ENCODE measurements at places on chromosomes 16 and 17.

GRCh38 chr17:58165981-58166380, 801 bp upstream of the OR4D2 start:
- H3K27ac ChIP-seq: no peak overlapping the region
- DNase-seq: no peak
- no peaks in the 10 kb centered on the region for H3K27me3 ChIP-seq
- H3K4me3 ChIP-seq: no peak overlapping the region
- no peaks in the 10 kb centered on the region for H3K4me1 ChIP-seq

DNA sequence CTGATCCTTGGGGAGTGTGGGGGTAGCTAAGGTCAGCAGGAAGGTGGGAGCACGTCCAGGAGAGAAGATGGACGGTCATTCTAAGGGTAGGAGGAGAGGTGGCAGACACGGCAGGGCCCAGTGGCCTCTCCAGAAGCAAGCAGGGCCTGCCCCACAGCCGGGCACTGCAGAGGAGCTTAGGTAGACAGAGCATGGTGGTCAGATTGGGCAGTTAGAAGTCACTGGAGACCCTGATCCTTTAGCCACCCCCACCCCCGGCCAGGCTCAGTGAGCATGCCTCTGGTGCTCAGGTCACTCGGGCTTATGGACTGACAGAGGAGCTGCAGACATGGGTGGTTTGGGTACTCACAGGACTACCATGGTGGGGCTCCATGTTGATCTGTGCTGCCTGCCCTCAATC, 26.3 kb downstream of the NLRP1 start:
- peaks cover 4% of the 10 kb centered on the region for H3K4me1 ChIP-seq
- no peaks in the 10 kb centered on the region for H3K27me3 ChIP-seq
- H3K36me3 ChIP-seq: peaks cover 30% of the 10 kb centered on the region
- no peak for DNase-seq
- no peak overlapping the region for H3K4me3 ChIP-seq
- no peak overlapping the region for H3K27ac ChIP-seq

- DNase-seq: no peak
- H3K4me3 ChIP-seq: no peak overlapping the region
- H3K27me3 ChIP-seq: no peaks in the 10 kb centered on the region
- peaks cover 4% of the 10 kb centered on the region for H3K4me1 ChIP-seq
- no peaks in the 10 kb centered on the region for H3K36me3 ChIP-seq
- no peak overlapping the region for H3K27ac ChIP-seq
Observed at GRCh38 chr17:57552114-57552624, 192.9 kb downstream of the CCDC182 start.

- H3K36me3 ChIP-seq: no peaks in the 10 kb centered on the region
- H3K4me1 ChIP-seq: no peaks in the 10 kb centered on the region
Observed at GRCh38 chr16:64903770-64904169, 218.1 kb downstream of the CDH11 start.

- peaks cover 9% of the 10 kb centered on the region for H3K36me3 ChIP-seq
- no peak overlapping the region for H3K27ac ChIP-seq
- no peak for DNase-seq
- H3K4me3 ChIP-seq: no peak overlapping the region
Observed at GRCh38 chr17:78057113-78057740, 71.3 kb downstream of the TMC6 start.

DNA sequence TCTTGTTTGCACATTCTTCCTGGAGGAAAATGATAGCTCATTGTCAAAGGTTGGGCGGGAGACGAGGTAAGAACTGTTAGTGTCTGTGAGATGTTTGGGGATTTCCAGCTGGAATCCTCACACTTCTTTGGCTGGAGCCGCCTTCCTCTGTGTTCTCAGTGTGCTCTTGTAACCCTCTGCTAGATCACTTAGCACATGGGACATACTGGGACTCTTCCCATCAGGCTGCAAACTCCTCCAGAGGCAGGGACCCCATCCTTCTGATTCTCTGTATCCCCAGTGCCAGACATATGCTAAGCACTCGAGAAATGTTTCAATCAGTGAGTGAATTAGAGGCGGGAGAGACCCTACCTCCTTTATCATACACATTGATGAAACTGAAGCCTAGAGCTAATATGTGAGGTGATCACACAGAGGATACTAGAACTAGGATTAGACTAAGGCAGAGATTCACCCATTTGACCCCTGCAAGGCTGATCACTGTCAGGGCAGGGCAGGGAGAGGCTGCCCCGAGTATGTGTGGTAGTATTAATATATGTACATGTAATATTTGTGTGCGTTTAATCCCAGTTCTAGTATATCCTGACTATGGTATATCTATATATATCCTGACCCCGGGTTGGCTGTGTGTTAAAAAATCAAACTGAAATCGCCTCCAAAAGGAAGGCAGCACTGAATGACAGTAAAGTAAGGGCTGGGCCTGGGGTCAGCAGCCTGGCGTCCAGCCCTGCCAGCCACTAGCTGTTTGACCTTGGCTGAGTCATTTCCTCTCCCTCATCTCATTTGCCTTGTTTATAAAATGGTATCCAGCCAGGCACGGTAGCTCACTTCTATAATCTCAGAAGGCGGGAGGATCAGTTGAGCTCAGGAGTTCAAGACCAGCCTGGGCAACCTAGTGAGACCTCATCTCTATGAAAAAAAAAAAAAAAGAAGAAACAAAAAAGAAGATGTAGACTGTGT, 75.5 kb upstream of the TBX2 start:
- no peaks in the 10 kb centered on the region for H3K36me3 ChIP-seq
- no peak for DNase-seq
- H3K4me3 ChIP-seq: no peak overlapping the region
- peak overlapping the region; percentile 32 for H3K27ac ChIP-seq
- peaks cover 25% of the 10 kb centered on the region for H3K4me1 ChIP-seq
- H3K27me3 ChIP-seq: no peaks in the 10 kb centered on the region

DNA sequence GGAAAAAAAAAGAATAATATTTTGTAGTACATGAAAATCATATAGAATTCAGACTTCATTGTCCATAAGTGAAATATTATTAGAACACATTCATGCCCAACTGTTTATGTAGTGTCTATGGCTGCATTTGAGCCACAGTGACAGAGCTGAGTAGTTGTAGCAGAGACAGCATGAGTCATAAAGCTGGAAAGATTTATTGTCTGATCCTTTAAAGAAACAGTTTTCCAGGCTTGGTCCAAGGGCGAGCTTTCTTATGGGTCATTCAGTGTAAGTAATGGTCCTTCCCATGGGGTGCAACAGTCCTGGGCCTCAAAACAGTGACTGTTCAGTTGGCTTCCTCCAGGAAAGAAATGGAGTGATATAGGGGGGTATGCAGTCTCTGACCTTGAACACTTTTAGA, 260.2 kb downstream of the HS3ST4 start:
- H3K36me3 ChIP-seq: no peaks in the 10 kb centered on the region
- no peak for DNase-seq
- no peak overlapping the region for H3K27ac ChIP-seq

DNA sequence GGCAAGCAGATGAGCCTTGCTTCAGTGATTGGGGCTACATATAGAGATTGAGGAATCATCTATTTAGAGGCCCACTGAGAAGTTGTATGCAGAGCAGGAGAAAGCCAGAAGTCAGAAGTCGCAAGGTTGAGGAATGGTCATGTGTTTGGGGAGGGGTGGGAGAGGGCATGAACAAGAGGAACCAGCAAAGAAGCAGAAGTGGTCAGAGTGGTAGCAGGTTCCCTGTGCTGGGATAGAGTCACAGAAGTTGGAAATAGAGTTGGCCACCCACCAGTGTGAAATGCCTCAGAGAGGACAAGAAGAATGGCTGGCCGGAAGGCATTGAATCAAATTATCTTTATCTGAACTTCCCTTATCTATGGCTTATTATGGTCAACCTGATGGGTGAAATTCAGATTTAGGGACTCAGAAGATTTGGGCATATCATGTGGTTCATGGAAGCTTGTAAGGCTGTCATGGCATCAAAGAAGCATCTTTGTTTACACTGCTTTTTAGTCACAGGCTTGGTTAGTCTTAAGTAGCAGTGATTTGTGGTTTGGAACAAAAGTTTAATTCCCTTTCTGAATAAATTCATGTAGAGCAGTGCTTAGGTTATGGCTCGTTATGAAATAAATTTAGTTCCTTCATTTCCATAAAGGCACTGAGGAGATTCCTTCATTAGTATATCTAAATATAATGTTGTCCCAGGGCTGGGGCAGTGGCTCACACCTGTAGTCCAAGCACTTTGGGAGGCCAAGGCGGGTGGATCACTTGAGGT, 19.7 kb downstream of the MAP3K3 start:
- peak; percentile 77 for DNase-seq
- no peak overlapping the region for H3K4me3 ChIP-seq
- H3K36me3 ChIP-seq: peaks cover 10% of the 10 kb centered on the region
- H3K27me3 ChIP-seq: no peaks in the 10 kb centered on the region

- peak; percentile 19 for DNase-seq
- no peak overlapping the region for H3K27ac ChIP-seq
- H3K4me1 ChIP-seq: no peaks in the 10 kb centered on the region
Observed at GRCh38 chr17:40864661-40865390, 2.2 kb downstream of the KRT12 start.

- H3K27ac ChIP-seq: no peak overlapping the region
- no peaks in the 10 kb centered on the region for H3K27me3 ChIP-seq
- no peaks in the 10 kb centered on the region for H3K36me3 ChIP-seq
- DNase-seq: no peak
- peaks cover 9% of the 10 kb centered on the region for H3K4me1 ChIP-seq
- no peak overlapping the region for H3K4me3 ChIP-seq
Observed at GRCh38 chr16:68519225-68519745, 19.8 kb upstream of the ZFP90 start.

DNA sequence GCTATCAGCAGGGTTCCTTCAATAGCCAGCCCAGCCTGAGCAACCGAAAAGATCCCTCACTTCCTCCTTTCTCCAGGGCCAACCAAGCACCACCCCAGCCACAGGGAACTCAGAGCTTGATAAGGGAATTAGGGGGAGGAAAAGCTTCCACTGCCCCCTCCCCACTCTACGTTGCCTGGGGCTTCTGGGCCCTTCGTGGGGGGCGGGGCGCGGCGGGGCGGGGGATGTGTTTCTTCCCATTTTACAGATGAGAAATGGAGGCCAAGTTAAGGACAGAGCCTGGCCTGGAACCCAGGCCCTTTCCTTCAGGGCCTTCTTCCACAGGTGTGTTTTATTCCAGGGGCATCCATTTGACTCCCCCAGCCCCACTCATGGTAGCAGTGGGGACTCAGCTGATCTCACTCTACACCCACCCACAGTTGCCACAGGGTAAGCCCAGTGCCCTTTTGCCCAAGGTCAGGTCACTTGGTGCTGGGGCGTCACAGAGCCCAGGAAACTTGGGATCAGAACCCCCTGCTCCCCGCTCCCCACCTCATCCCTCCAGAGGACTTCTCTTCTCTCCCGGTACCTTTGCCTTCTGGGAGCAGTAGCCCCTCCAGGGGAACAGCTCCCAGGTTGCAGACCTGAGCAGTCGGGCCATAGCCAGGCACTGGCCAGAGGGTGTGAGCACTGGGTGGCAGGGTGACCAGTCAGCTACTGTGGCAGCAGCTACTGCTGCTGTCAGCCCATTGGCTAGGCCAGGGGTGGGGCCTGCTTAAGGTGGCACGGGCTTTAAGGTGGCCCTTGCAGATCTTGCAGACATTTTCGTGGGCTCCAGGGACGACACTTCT, at the start of gene LDHD:
LDHD (minus strand) TSS at position 700 of the 830 bp plus-strand sequence; CDS start at position 640, 60 bp downstream.
- no peaks in the 10 kb centered on the region for H3K36me3 ChIP-seq
- no peaks in the 10 kb centered on the region for H3K27me3 ChIP-seq
- H3K4me1 ChIP-seq: peaks cover 38% of the 10 kb centered on the region
- peak within 1 kb of the TSS; percentile 69 for H3K27ac ChIP-seq
- peak; percentile 96 for DNase-seq
- H3K4me3 ChIP-seq: peak within 1 kb of the TSS; percentile 39

GRCh38 chr16:73172241-73172972, 124.5 kb upstream of the ZFHX3 start:
- H3K4me1 ChIP-seq: peaks cover 12% of the 10 kb centered on the region
- H3K36me3 ChIP-seq: no peaks in the 10 kb centered on the region
- peak; percentile 62 for DNase-seq
- peak overlapping the region; percentile 58 for H3K27ac ChIP-seq

DNA sequence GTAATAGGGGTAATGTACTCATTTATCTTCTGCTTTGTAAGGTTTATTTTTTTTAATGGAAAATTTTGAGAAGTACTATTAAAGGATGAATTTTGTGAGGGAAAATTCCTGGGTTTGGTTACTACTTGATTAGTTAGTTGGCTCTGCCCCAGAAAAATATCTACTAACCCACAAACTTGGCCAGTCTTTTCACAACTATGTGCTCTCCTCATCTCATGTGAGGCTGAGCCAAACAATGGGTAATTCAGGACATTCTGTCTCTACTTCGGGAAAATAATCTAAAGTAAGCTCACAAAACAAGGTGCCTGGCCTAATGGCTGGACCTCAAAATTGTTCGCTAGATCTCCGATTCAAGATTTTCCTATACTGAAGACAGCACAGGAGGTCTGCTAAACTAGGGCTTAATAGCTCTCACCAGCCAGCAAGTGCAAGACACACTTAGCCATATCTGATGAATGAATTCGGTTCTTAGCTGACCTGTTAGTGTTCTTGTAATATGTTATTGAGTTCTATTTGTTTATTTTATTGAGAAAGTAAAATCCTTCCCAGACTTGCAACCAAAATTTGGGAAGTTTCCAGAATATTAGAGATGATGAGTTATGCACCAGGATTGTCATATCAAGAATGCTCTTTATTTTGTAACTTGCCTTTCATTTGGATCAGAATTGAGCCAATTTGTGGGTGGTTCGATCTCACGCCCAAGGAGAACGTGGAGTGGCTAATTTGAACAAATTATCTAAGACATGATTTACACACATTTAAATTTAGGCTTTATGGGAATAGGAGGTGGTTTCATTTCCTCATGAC, 5.7 kb downstream of the KCNJ16 start:
- H3K36me3 ChIP-seq: no peaks in the 10 kb centered on the region
- no peaks in the 10 kb centered on the region for H3K27me3 ChIP-seq
- H3K4me3 ChIP-seq: no peak overlapping the region

DNA sequence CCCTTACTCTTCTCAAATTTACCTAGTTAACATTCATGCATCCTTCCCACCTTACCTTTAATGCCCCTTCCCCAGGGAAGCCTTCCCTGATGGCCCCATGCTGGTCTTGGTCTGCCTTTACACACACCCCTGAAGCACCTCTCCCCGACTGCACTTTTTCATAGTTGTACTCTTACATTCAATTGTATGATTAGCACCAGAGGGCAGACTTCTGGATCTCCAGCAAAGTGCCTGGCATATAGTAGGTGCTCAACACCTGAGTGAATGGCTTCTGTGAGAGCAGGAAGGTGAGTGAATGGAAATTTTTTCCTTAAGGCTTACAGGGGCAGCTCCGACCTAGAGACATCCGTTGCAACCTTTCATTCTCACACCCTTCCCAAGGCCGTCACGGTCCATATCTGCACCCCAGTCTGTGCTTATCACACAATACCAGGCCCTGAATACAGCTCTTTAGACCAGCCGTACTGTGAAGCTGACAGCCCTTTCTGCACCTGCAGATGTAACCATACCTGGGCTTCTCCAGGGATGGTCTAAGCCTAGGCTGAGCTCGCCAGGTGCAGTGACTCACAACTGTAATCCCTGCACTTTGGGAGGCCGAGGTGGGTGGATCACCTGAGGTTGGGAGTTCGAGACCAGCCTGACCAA, 4.4 kb downstream of the PGAP3 start:
- no peak overlapping the region for H3K4me3 ChIP-seq
- no peak overlapping the region for H3K27ac ChIP-seq
- no peaks in the 10 kb centered on the region for H3K36me3 ChIP-seq
- no peaks in the 10 kb centered on the region for H3K27me3 ChIP-seq
- no peak for DNase-seq

GRCh38 chr17:78442648-78443218, 64.3 kb downstream of the PGS1 start:
- DNase-seq: peak; percentile 88
- no peaks in the 10 kb centered on the region for H3K4me1 ChIP-seq
- no peak overlapping the region for H3K4me3 ChIP-seq
- H3K27me3 ChIP-seq: no peaks in the 10 kb centered on the region

GRCh38 chr17:40113907-40114245, 7.9 kb upstream of the MSL1 start:
- H3K4me1 ChIP-seq: peaks cover 49% of the 10 kb centered on the region
- H3K36me3 ChIP-seq: no peaks in the 10 kb centered on the region
- no peak for DNase-seq
- no peaks in the 10 kb centered on the region for H3K27me3 ChIP-seq
- peak overlapping the region; percentile 91 for H3K27ac ChIP-seq
